Stimulated activated CD8-positive, alpha-beta memory T cell treated with anti-CD3 and anti-CD28 coated beads, Interleukin-4, amount 100 ng/mL, for 4 hours (primary cell): ENCODE measurements at places on chromosomes 16 and 17.

DNA sequence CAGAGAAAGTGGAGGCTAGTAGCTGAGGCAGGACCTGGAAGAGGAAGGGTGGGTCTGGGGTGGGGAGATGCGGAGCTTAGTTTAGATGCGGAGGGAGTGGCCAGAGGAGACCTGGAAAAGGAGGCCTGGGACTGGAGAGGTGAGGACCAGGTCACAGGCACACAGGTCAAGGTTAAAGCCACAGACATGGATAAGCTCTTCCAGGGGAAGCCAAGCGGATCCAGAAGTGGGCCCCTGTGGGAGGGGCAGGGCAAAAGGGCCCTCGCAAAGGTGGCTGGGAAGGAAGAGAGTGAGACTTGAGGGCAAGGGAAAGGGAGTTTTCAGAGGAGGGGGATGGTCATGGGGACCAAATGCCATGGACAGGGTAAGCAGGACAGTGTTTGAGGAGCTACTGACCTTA, 13.9 kb upstream of the MLLT6 start:
- no peak for DNase-seq

- no peak for DNase-seq
These were observed 9.1 kb upstream of the HS3ST2 start for GRCh38 chr16:22804893-22805292.

- DNase-seq, result no peak
These were observed 271.4 kb downstream of the MAF start for GRCh38 chr16:79329166-79329521.

DNA sequence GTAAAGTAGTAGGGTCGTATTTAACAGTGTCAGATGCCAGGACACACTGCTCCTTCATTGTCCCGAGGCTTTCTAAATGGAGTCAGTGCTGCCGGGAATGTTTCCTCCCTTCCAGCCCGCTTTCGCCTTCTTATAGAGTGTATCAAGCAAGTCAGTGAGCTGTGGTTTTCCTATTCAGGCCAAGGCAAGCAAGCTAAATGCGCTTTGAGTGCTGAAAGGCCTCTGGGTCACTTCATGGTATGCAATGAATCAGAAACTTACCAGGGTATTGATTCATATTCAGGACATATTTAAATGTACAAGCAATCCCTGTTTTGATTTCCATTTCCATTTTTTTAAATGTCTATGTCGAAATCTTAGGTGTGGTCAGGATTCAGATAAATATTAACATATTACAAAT, 327.9 kb upstream of the SOX9 start:
- no peak for DNase-seq

- DNase-seq, result no peak
These were observed 1.9 kb upstream of the CORO6 start for GRCh38 chr17:29624586-29624985.

GRCh38 chr16:66903544-66904427, 14.9 kb downstream of the CDH16 start:
- DNase-seq, result no peak

GRCh38 chr17:80760511-80760911, 215.9 kb downstream of the RPTOR start:
- DNase-seq, result no peak

GRCh38 chr17:17653343-17653742, 27.9 kb upstream of the RAI1 start:
- DNase-seq, result no peak

DNA sequence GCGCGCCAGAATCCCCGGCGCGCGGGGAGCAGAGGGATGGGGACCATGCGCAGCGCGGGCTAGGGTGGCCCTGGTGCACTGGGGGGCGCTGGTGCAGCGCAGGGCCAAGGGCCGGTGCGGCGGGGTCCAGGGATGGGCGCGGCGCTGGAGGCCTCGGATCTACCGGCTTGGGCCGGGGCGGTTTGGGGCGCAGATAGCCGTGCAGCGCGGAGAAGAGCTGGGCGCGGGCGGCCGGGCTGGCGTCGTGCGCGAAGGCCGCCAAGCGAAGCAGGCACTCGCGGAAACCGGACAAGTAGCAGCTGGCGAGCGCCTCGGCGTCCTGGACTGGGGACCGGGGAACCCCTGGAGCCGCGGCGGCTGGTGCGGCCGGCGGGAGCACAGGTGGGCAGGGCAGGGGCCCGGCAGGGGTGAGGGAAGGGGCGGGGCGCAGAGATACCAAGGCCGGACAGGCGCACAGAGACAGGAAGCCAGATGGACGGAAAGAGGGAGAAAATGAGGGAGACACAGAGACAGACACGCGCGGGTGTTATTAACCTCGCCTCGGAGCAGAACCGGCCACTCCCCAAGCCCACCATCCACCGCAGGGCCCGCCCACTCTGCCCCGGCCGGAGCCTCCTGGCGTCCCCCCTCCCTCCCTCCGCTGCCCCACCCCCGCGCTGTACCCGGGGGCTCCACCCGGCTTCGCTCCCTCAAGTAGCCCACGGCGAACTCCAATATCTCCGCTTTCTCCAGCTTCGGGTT, 2.1 kb downstream of the HES7 start:
- no peak for DNase-seq

- no peak for DNase-seq
These were observed 8.5 kb downstream of the SSTR5 start for GRCh38 chr16:1080801-1081733.

- no peak for DNase-seq
These were observed 4.5 kb upstream of the MNT start for GRCh38 chr17:2405247-2405926.

- DNase-seq, result no peak
These were observed 186.0 kb downstream of the WWOX start for GRCh38 chr16:78285437-78285922.

- DNase-seq, result no peak
These were observed 6.6 kb upstream of the TEKT3 start for GRCh38 chr17:15348021-15348420.

GRCh38 chr17:50663812-50664374, 29.2 kb downstream of the ABCC3 start:
- DNase-seq, result no peak

DNA sequence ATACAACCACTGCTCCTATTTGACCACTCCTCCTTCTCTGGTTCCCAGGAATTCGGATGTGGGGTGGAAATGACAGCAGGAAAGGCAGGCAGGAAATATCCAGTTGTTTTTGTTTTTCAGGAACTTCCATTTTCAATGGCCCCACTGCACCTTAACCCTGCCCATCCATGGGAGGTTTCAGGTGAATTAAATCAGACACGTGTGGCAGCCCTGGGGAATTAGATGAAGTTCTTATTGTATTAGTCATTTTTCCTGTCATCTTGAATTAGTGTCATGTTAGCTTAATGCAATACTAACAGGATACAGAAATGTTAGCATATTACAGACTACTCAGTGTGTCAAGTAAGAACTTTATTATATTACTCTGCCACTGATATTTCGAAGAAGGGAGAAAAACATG, 146.4 kb downstream of the CHD9NB start:
- no peak for DNase-seq

- no peak for DNase-seq
These were observed 271.2 kb upstream of the RPL38 start for GRCh38 chr17:73932216-73932749.

- DNase-seq, result no peak
These were observed 216.4 kb upstream of the DYNLRB2 start for GRCh38 chr16:80324371-80324770.

- DNase-seq, result no peak
These were observed 169.0 kb downstream of the IRF8 start for GRCh38 chr16:86067936-86068335.

- no peak for DNase-seq
These were observed 100.7 kb downstream of the LYRM1 start for GRCh38 chr16:21001262-21001661.

GRCh38 chr16:57255686-57256415, 10.8 kb downstream of the ARL2BP start:
- DNase-seq, result no peak

DNA sequence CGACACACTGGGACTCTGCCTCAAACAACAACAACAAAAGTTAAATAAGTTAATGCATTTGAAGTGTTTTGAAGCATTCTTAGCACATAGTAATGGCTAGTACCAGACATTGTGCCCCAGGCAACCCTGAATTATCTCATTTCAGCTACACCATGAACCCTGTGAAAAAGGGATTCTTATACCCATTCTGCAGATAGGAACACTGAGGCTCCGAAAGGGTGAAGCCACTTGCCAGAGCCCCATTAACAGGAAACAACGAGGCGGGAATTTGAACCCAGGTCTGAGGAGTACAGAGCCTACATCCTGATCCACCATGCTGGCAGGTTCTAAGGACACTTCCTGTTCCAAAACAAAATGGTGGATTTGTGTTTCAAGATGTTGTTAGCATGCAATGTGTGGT, 9.2 kb downstream of the GPR139 start:
- DNase-seq, result no peak

- DNase-seq, result no peak
These were observed 34.4 kb downstream of the PECAM1 start for GRCh38 chr17:64356304-64356686.

DNA sequence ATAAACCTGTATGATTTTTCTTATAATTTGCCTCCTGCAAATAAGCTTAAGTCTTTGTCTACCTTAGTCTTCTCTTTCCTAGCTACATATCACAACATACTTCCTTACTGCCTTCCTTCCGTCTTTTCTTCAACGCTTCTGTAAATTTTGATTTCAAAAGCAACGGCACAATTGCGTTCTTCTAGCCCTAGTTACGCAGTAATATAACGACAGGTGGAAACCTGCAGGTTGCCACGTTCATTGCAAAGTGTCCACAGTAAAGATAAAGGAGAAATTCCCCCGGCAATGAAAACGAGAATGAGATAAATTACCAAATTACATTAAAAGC, 546 bp upstream of the PSMD7 start:
- no peak for DNase-seq

DNA sequence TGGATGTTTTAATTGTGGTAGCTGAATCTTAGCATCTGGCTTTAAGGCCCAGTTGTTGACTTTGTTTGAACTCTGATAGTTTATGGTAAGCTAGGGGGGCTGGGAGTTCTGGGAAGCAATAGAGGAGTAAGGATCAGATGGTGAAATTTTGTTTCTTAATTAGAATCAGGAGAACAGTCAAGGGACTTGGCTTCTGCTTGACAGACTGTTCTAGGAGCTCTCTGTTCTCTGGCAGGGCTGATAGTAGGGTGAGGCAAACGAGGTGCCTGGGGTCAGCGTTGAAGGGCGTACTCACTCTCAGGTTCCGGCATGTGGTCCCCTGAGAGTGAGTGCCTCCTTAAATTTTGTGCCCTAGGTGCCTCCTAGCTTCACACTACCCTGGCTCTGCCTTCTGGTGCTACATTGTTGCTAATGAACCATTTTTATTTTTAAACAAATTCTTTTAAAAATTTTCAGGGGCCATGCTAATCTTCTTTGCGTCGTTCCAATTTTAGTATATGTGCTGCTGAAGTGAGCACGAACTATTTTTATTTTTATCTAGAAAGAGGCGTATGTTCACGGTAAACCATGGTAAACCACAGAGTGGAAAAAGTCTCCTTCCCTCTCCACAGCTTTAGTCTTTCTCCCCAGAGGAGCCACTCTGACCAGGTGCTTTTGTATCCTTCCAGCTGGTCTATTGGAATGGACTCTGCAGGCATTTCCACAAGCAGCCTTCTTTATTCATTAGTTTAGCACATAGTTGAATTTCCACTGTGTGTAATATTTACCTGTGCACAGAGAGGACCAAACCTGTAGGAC, 19.7 kb downstream of the SLC7A6 start:
- DNase-seq, result no peak

DNA sequence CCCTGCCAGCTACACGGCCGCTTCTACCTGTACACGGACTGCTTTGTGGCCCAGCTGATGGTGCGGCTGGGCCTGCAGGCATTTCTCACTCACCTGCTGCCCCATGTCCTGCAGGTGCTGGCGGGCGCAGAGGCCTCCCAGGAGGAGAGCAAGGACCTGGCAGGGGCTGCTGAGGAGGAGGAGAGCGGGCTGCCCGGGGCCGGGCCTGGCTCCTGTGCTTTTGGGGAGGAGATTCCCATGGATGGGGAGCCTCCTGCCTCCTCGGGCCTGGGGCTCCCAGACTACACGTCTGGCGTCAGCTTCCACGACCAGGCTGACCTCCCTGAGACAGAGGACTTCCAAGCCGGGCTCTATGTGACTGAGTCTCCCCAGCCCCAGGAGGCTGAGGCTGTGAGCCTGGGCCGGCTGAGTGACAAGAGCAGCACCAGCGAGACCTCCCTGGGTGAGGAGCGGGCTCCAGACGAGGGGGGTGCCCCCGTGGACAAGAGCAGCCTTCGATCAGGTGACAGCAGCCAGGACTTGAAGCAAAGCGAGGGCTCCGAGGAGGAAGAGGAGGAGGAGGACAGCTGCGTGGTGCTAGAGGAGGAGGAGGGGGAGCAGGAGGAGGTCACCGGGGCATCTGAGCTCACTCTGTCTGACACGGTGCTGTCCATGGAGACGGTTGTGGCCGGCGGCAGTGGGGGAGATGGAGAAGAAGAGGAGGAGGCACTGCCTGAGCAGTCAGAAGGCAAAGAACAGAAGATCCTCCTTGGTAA, 3.5 kb downstream of the WDR81 start:
- no peak for DNase-seq

- no peak for DNase-seq
These were observed 4.7 kb upstream of the PRR29 start for GRCh38 chr17:63993368-63993985.
